ENCODE measurements at places on chromosomes 4 and X.

- DNase-seq = no peak
Measured at GRCh38 chr4:2291705-2292645, 30.1 kb upstream of the MXD4 start.

DNA sequence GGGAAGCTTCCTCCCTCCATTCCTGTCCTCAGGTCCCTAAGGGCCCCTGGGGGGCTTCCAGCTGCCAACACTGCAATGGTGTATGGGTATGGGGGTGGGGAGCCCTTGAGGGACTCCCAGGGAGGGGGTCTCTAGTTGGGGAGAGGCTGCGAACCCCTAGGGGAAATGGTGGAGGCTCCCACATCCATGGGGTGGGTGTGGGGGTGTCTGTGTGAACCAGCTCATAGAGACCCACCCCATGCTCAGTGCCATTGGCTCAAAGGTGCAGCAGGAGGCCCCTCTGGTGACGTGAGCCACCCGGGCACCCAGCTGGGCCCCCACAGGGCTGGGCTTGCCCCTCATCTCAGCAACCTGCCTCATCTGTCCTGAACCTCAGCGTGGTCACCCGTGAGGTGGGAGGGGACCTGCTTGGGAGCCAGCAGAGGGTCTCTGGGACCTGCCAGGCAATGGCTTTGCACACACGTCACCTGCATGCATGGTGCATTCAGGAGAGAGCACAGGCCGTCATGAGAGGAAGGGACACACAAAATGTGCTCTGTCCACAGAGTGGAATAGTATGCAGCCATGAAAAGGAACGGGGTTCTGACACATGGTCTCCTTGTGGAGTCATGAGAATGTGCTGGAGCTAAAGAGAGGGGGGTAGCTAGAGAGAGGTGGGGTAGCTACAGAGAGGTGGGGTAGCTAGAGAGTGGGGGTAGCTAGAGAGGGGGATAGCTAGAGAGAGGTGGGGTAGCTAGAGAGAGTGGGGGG is 22.7 kb upstream of the PLCXD1 start:
- DNase-seq = no peak

GRCh38 chr4:4631150-4631549 is 89.3 kb upstream of the STX18 start:
- DNase-seq = no peak

- no peak for DNase-seq
Measured at GRCh38 chr4:168097161-168097560, 4.8 kb downstream of the ANXA10 start.

GRCh38 chr4:153023139-153023538 is 87.0 kb downstream of the FHDC1 start:
- no peak for DNase-seq

DNA sequence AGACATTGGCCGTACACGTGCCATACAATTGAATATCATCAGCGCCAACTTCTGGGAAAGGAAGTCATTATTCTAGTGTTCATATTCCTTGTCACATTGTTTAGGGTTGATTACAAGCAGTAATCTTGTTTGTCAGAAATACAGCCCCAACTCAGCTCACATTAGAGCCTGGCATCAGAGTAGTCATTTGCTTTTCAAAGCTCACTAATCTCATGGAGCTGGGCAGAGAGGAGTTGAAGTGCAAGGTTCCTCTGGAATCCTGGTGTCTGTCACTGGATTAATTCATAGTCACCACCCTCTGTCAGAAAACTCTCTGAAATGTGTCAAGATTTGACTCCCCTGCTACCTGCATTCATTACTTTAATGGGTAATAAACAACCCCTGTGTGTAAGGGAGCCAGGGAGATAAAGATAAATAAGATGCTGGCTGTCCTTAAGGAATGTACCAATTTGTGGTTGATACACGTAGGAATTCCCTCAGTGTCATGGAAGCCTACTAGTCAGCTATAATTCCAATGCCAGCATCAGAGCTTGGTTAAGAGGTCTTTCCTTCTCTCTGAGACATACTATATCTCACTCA is 43.7 kb upstream of the S100G start:
- DNase-seq = no peak

- peak; percentile 92 for DNase-seq
Measured at GRCh38 chr4:115145393-115146160, 32.2 kb upstream of the NDST4 start.

Measured in large intestine (tissue), 12 donors.